ENCODE measurements at places on chromosomes 3 and 15. TPM values are rescaled to one million over a fixed set of nuclear protein-coding genes. Genes with fewer than 3 reads are reported as not detected.

DNA sequence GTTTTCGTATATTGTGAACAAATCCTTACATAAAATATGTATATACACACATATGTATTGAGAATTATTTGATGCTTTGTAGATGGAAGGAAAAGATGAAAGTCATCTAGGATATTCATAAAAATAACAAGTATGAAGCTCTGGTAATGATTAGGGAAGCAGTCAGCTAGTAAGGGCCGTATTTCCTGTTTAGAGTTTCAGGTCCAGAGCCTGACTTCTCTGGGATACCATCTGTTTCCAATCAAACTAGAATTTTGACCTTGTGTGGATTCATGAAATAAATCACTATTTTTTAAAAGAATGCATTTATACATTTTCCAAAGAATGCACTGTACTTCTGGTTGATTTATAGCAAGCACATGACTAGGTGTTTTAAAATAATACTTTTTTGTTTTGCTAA is 156.1 kb upstream of the CGNL1 start:
- no peak for DNase-seq

DNA sequence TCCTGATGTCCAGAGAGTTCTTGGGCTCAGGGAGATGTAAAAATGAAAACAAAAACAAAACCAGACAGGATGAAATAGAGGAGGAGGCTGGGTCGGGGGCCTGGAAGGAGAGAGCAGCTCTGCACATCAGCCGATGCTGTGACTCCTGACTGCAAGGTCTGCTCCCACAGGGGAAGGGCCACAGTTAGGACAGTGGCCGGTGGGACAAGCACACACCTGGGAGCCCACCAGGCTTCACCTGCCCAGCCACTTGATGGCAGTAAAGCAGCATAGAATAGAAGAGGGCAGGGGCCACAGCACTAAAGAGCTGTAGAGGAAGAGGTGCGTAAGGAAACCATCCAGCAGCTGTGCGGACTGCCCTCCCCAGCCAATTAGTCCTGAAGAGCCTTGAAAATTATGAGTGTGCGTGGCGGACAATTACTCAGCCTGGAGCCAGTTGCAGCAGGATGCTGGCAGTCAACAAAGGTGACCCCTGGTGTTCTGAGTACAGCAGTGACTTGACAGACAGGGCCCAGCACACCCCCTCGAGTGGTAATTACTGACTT is 29.8 kb downstream of the ALS2CL start:
- DNase-seq, result no peak

SLC27A2 gene
- 0.46 TPM for total RNA-seq

DNA sequence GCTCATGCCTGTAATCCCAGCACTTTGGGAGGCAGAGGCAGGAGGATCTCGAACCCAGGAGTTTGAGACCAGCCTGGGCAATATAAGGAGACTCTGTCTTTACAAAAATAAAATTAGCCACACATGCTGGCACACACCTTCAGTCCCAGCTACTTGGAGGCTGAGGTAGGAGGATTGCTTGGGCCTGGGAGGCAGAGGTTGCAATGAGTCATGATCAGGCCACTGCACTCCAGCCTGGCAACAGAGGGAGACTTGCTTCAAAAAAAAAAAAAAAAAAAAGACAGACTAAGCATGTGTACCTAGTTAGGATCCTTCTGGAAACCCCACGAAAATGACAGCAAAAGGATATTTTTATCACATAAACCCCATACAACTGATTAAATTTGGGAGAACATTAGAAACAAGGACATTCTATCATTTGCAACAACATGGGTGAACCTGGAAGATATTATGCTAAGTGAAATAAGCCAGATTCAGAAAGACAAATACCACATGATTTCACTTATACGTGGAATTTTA is 44.9 kb downstream of the METTL6 start:
- no peak for DNase-seq

SENP7 gene
- 5.3 TPM for total RNA-seq

GRCh38 chr15:46270481-46271147 is 635.8 kb downstream of the SQOR start:
- no peak for DNase-seq

DNA sequence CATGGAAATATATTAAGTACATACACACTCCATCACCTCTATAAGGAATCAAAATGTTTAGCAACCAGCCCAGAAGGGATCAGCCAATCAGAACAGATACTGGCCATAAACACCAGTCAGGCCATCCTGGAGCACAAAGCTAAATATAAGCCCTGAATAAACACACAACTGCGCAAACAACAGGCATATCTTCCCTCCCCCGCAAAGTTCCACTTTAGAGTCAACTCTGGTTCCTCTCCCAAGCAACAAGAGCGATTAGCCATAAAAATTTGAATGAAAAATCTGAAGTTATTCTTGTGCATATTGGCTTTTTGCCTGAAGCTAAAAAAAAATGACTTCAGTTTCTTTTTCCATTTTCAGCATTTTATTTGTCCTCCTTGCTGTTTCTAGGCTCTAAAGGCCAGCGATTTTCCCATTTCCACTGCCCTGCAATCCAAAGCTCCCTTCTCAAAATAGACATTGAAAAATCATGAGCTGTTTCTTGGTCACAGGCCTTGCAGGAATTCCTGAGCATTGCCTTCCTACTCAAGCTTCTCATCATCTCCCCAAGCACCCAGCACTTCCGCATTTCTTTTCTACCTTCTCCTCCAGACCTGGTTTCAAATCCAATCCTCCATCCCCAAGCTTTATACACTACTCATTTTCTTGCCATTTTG is 247.9 kb downstream of the ZMAT3 start:
- no peak for DNase-seq

CHRD gene
- 3.8 TPM for total RNA-seq

- no peak for DNase-seq
These were observed 138.0 kb upstream of the P2RY1 start for GRCh38 chr3:152696962-152697361.

- DNase-seq, result no peak
These were observed 6.0 kb downstream of the ONECUT1 start for GRCh38 chr15:52783929-52784798.

DNA sequence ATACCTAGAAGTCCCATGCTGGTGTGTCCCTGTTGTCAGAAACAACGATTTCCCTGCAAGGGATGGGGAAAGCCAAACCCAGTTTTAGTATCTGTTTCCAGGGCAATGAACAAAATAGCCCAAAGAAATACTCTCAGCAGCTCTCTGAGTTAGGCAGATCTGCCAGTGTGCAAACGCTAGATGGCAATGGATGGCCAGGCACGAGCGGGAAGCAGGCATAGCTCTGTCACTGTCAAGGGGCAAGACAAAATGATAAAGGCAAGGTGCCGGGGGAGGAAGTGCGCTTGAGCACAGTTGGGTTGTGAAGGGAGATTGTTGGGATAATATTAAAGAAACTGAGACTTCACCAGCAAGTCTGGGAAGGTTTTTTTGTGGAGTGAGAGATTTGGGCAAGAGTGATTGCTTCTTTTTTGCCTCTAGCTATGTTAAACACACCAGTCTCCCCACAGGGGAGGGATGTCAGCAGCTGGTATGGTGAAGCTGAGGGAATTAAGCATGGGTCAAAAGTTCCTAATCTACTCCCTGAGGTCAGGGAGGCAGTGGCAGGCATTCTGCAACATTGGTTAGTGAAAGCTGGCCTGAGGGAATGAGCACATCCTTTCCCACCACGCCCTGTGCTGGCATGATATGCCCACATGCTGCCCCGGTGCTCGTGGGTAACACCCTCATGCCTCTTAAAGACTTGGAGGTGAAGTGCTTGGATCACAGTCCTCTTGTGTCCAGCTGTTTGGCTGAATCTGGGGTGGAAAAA is 117.5 kb downstream of the PDCD6IP start:
- DNase-seq, result no peak

FANCD2OS gene
- not detected for total RNA-seq

- no peak for DNase-seq
These were observed 102.6 kb upstream of the BNIP2 start for GRCh38 chr15:59791755-59792154.

DNA sequence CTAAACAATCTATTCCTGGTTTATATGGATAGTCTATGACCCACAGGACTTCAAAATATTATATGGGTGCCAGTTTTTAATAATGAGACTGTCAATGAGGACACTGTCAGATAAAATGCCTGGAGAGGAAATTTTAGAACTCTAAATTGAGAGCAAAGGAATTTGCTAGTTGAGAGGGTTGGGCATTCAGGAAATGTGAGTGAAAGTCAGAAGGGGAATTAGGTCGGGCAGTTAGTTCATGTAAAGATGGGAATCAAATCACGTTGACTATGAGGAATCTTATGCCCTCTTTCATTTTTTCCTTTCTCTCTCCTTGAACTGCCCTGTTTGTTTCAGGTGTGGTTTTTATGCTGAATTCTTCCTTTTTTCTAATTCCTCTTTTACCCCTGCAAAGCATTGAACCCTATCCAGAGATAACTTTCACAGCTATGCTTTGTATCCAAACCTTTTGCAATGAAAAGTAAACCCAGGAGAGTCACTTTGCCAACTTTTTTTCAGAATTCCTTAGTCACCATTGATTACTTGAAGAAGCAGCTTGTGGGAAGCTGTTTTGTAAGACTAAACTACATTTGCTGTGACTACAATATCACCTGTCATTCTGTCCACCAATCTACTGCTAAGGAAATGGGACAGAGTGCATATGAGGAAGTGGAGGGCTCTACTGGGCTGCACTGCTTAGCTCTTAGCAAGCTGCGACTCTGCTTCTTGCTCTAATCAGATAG is 27.8 kb downstream of the CHP1 start:
- DNase-seq, result no peak

- no peak for DNase-seq
These were observed 200.8 kb upstream of the SLCO3A1 start for GRCh38 chr15:91652610-91653207.

MCCC1 gene
- 11.5 TPM for total RNA-seq

All from gastrocnemius medialis (tissue), 4 donors.